ENCODE measurements at places on chromosomes 5 and 9.
A peak's percentile ranks its signal among the peaks of the same experiment; 100 is the strongest.

DNA sequence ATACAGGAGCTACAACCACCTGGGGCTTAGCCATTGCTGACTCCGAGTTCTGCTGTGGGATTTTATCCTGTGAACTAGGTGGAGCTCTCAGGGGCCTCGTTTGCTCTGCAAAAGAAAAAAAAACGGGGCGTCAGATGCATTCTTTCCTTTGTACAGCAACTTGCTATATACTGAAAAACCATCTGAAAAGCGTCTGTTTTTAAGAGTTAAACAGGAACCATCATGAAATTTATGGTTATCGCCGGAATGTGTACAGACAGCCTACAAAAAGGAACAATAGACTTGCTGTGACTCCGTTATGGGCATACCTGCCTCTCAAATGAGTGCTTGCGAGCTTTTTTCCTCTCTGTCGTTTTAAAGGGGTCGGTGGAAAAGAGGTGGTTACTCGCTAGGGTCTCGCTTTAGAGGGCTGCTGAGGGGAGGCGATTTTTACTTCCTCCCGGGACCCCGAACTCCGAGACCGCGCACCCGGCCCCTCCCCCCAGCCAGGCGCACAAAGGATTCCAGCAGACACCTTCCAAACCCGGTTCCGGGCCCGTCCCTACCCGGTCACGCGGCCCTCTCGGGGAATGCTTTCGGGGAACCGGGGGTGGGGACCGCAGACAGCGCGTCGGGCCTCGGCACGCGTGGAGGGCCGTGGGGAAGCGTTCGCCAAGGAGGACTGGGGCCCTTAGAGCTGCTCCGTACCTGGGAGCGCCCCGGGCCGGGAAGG lies 826 bp downstream of the PAIP1 start:
- no peak for DNase-seq

DNA sequence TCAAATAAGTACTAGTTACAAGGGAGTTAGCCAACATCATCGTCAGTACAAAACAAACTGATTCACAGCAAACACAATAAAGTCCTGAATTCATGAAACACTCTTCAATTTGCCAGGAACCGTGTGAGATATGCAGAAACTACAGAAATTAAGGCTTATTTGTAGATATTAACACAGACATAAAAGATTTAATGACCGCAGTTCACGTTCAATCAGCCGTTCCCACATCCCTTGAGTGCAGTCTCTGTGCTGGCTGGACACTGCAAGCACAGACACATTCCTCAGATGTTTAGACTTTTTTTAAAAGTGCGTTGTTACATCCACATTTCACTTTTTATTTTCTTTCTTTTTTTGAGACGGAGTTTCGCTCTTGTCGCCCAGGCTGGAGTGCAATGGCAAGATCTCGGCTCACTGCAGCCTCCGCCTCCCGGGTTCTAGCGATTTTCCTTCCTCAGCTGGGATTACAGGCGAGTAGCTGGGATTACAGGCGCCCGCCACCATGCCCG lies 566 bp upstream of the CEP78 start:
- DNase-seq: no peak

DNA sequence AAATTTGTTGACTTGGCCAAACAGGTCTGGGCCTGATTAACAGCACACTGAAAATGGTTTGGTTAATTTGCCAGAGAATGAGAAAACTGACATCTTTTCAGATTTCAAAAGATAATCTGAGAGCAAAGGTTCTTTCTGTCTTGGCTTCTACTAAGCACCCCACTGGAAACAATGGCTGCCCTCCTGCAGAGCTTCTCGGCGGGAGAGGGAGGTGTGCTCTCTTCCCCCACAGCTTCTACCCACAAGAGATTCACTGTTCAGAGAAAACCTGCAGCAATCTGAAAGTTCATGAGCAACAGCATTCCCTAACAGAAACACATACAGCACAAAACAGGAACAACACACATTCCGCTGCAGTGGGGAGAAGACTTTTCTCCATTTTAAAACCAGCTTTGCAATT lies 3.0 kb downstream of the DNAH5 start:
- no peak for DNase-seq

DNA sequence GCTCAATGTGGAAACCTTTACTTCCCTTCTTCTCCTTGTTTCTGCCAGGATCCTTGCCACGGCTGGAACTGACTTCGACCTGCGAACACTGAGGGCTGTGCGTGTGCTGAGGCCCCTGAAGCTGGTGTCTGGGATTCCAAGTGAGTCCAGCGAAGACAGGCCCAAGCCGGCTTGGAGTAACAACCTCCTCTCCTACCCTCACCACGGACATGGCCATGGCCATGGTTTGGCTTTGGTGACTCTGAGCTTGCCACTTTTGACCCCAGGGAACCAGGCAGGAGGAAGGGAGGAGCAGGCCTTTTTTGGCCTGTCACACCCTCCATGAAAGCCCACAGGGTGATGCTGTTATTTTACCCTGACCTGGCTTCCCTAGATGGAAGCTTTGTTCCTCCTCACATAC lies 35.5 kb downstream of the CACNA1B start:
- DNase-seq: no peak

DNA sequence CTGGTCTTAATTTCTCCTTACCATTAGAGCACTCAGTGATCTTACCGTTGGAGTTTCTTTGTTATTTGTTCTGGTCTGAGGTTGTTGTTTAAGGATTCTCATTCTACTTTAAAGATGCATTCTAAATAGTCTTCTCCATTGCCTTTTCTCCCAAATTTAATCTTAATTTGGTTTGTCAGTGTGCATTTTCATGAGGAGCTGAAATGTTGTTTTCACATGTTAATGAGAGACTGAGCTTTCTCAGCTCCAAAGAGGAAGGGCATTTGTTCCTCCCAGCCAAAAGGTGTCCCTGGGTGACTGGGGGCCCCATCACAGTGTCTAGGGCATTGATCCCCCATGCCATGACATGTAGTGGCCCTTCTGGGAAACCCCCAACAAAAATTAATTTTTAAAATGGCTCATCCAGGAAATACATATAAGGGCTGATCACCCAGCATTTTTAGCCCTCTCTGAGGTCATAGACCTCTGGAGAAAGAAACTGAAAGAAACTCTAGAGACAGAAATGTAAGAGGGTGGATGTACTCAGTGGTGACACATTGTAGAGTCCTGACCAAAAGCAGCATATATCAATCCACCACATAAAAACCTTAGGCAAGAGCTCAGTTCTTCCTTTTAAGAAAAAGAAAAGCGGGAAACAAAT lies 240.4 kb upstream of the RAI14 start:
- no peak for DNase-seq

DNA sequence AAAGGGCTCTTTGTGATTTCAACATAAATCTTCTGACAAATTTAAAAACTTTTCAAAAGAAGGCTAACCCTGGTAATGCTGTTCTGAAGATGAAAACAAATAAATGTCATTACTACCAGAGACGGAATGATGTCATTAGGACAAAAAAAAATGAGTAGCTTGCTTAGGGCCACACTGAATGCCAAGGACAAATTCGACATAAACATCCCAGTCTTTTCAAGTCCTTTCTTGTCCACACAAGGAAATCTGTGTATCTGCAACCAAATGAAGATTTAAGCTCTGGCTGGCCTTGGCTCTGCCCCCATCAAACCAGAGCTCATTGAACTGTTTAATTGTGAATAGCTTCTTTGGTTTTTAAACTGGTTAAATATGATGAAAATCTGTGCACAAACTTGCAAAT lies 592.7 kb downstream of the TLE1 start:
- DNase-seq: no peak

- no peak for DNase-seq
Observed at GRCh38 chr9:116693233-116693731, 6.2 kb downstream of the TRIM32 start.

- no peak for DNase-seq
Observed at GRCh38 chr9:127508901-127509260, 57.6 kb downstream of the LRSAM1 start.

- no peak for DNase-seq
Observed at GRCh38 chr9:19117039-19117716, 10.1 kb downstream of the PLIN2 start.

DNA sequence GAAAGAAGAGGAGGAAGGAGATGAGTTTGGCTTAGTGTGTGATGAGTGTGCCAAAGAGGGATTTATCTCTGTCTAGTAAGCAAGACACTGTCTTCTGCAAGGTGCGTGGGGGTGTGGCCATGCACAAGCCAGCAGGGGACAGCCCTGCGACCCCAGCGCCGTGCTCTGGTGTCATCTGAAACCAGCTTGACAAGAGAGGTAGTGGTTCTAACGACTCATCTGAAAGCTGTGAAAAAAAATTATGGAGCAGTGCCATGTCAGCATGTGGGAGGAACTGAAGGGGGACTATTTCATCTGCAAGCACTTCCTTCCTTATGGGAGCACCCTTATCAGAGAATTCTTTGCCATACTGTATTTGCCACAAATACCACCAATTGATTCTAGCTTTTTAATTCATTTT lies 398.6 kb downstream of the PSAT1 start:
- DNase-seq: no peak

DNA sequence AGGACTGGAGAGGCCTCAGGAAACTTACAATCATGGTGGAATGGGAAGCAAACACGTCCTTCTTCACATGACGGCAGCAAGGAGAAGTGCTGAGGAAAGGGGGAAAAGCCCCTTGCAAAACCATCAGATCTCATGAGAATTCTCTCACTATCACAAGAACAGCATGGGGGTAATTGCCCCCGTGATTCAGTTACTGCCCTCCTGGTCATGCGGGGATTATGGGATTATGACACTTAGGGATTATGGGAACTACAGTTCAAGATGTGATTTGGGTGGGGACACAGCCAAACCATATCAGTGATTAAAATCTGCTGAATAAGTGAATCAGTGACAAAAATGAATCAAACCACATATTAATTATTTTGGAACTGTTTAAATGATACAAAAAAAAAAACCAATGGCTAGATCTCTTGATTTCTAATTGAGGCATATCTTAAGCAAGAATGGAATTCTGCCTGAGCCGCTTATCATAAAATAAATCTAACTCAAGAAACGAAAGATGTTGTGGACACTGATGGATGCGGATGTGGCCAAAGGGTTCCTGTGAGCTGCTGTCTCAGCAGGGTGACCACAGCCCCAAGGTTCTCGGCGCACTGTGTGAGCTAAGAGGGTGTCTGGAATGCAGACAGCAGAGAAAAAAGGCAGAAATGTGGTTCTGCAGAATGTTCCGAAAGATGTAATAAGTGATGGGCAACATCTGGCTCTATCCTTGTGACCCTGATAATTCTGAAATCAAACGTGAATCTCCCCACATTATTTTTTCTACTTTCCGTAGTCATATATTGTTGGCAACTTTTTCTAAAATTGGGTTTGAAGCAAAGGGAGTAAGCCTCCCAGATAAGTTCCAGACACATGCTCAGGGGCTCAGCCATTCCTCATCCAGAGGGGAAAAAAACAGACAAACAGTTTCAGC lies 107.2 kb upstream of the ICE1 start:
- DNase-seq: no peak

GRCh38 chr5:65185468-65185867 lies 296.3 kb downstream of the ADAMTS6 start:
- DNase-seq: no peak

DNA sequence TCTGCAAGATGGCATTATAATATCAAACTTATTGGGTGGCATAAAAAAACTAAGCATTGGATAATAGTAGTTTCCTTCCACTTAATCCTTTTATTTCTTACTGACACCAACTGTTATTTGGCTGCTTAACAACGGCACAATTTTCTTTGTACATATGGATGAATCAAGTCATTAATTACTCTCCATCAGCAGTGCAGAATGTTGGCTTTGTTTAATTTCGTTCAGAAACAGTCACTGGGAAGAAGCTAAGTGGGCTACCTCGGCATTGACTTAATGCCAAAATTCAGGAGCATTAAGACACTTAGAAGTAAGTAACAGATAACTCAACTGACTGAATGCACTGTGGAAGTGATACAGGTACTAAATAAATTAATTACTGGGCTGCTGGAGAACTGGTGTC lies 460.4 kb downstream of the CTNND2 start:
- no peak for DNase-seq

DNA sequence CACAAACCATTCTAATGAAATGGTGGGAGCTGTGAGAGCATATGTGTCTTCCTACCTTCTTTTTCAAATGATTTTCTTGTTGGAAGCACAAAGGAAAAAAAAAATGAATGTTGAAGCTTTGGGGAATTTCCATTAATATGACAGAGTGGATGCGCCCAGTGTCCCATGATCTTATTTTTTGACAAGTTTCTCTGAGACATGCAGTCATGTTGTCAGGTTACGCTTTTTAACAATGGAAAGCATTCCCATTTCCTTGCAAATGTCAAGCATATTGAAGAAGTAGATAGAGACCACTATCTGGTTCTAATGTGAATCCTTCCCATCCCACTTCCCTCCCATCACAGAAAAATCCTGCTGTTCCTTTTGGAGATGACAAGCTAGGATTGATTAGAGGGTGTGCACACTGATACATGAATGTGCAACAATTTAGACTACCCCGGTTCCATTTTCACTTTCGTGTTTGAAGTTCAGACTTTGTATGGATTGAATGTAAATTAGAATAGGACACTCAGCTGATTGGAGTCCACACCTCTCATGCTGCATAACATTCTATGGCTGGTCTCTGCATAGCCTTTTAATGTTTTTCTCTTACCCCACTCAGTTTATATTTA lies 919.4 kb downstream of the TLE4 start:
- no peak for DNase-seq

DNA sequence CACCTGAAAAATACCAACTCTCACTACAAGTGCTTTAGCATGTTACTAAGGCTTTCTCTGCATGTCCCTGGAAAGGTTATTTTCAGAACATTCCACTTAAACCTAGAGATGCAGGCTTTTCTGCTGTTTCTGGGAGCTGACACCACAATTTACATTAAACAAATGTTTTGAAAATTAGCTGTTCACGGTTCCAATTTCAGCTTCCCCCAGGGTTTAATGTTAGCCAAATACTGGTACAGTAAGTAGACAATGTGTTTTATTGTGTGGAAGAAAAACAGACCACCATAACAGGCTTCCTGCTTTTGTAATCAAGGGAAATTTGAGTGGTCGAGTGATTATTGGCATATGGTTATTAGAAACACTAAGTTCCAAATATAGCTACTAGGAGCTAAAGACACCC lies 32.0 kb downstream of the MACROH2A1 start:
- no peak for DNase-seq

- DNase-seq: no peak
Observed at GRCh38 chr5:6720561-6720921, 7.3 kb downstream of the TENT4A start.

- DNase-seq: no peak
Observed at GRCh38 chr9:75788006-75788634, 102.4 kb upstream of the PCSK5 start.

- DNase-seq: peak; percentile 84
Observed at GRCh38 chr9:125746017-125746773, 978 bp upstream of the PBX3 start.

- DNase-seq: no peak
Observed at GRCh38 chr5:168136340-168136739, 155.1 kb upstream of the WWC1 start.

DNA sequence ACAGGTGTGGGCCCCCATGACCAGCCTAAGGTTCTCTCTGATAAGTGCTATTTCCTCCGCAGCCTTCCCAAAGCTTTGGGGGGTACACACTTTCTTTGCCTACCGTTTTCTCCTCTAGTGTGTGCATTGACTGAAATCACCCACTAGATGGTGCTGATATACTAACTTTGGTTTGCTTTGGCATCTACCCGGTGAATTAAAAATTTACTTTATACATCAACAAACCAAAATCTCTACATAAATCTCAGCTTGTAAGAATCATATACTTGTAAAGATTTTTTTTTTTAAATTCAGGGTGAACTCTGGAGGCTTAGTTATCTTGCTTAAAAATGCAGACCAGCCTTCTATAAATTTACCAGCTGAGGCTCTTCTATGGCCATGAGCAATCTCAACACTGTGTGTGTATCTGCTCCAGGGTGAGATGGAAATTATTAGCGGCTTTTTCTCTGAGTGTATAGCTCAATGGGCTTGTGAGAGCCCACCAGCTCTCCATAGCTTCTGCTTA lies 475.7 kb upstream of the TNC start:
- DNase-seq: no peak
